ENCODE measurements at places on chromosomes 3 and 15. TPM values are rescaled to one million over a fixed set of nuclear protein-coding genes. Genes with fewer than 3 reads are reported as not detected.

Gene NXPE3
- total RNA-seq = 21.3 TPM

Gene MOBP
- total RNA-seq = not detected

Gene ABHD14A
- total RNA-seq = 16.9 TPM

Gene PARL
- 53.2 TPM for total RNA-seq

Gene ADGRG7
- not detected for total RNA-seq

Gene TP63
- 2.9 TPM for total RNA-seq

Gene FILIP1L
- total RNA-seq = 5.0 TPM

Gene ATP13A4
- total RNA-seq = 2.7 TPM

Gene KNG1
- total RNA-seq = not detected

Gene TRANK1
- 34.6 TPM for total RNA-seq

Gene GOLGA6D
- total RNA-seq = not detected

Gene PP2D1
- total RNA-seq = not detected

Gene TGM5
- 0.09 TPM for total RNA-seq

Gene ZNF80
- 1.00 TPM for total RNA-seq

Gene GOLGA6A
- not detected for total RNA-seq

Gene ZNF106
- 45.1 TPM for total RNA-seq

Gene FOXB1
- 1.6 TPM for total RNA-seq

Gene NANOGP8
- total RNA-seq = not detected

Gene FBXO40
- not detected for total RNA-seq

Gene EFCAB12
- 0.43 TPM for total RNA-seq

Gene CCDC80
- 0.02 TPM for total RNA-seq

Gene SHC4
- 1.3 TPM for total RNA-seq

Gene AHSG
- not detected for total RNA-seq

Gene SAXO2
- 1.2 TPM for total RNA-seq

Gene C3orf20
- 0.20 TPM for total RNA-seq

Gene ALCAM
- 12.0 TPM for total RNA-seq

Gene CHRNA5
- 3.8 TPM for total RNA-seq

Gene ABI3BP
- total RNA-seq = not detected

Gene GOLGA8T
- not detected for total RNA-seq

Gene SPRED1
- total RNA-seq = 0.07 TPM
